ENCODE measurements at places on chromosomes 3 and 15.
A peak's percentile ranks its signal among the peaks of the same experiment; 100 is the strongest.

GRCh38 chr15:100902436-100903167 lies 16.6 kb upstream of the LRRK1 start:
- no peaks in the 10 kb centered on the region for H3K27me3 ChIP-seq
- no peak overlapping the region for H3K27ac ChIP-seq
- H3K4me3 ChIP-seq: no peak overlapping the region
- no peaks in the 10 kb centered on the region for H3K36me3 ChIP-seq
- H3K4me1 ChIP-seq: peaks cover 7% of the 10 kb centered on the region

DNA sequence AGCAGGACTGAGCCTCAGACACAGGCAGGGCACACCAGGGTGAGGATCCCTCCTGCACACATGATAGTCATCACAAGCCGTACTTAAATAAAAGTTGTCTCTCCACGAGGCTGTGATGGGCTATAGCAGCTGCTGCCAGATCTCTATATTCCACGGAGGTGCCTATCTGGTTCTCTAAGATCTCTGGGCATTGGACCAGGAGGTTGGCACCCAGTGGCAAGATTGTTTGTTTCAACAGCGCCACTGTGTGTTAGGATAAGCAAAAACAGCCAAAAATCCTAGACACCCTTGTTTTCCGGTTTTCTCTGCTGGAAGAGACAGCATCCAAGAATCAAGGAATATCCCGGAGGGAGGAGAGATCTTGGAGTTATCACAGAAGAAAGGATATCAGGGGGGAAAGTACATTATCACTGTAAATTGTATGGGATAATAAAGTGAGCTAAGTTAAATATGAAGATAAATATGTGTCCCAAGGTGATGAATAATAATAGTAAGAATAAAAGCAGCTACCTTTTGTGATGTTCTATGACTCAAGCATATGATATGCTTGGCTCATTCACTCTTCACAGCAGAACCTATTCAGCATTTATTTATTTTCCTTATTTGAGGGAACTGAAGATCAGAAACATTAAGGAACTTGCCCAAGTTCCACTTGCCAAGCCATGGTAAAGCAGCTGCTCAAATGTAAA lies 90.6 kb upstream of the AKAP13 start:
- no peak overlapping the region for H3K27ac ChIP-seq
- no peaks in the 10 kb centered on the region for H3K4me1 ChIP-seq
- no peaks in the 10 kb centered on the region for H3K36me3 ChIP-seq
- no peak overlapping the region for H3K4me3 ChIP-seq
- no peaks in the 10 kb centered on the region for H3K27me3 ChIP-seq

- H3K36me3 ChIP-seq: no peaks in the 10 kb centered on the region
- no peaks in the 10 kb centered on the region for H3K27me3 ChIP-seq
- peaks cover 8% of the 10 kb centered on the region for H3K4me1 ChIP-seq
- DNase-seq: no peak
Measured at GRCh38 chr3:195153653-195154052, 117.3 kb downstream of the XXYLT1 start.

GRCh38 chr3:177521305-177521704 lies 324.0 kb upstream of the TBL1XR1 start:
- peak; percentile 81 for DNase-seq
- H3K27ac ChIP-seq: peak overlapping the region; percentile 38
- no peaks in the 10 kb centered on the region for H3K36me3 ChIP-seq
- H3K4me3 ChIP-seq: no peak overlapping the region
- no peaks in the 10 kb centered on the region for H3K27me3 ChIP-seq

- peaks cover 10% of the 10 kb centered on the region for H3K27me3 ChIP-seq
- H3K4me1 ChIP-seq: peaks cover 12% of the 10 kb centered on the region
- DNase-seq: no peak
- H3K27ac ChIP-seq: no peak overlapping the region
- no peak overlapping the region for H3K4me3 ChIP-seq
Measured at GRCh38 chr15:79094611-79095021, 4.0 kb upstream of the RASGRF1 start.

DNA sequence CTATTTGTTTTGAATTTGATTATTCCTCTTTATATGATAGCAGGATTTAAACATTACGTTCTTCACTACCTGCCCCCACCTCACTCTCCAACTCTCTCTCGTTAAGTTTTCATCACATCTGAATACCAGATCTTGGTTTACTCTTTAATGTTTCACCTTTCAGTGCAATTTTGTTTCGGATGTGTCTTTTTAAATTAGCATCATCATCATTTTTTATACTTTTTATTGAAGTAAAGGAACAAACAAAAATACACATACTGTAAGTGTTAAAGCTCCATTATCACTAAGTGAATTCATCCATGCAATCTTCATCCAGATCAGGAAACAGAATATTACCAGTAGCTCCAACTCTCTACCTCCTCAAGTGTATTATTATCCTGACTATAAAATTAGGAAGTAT lies 310.6 kb downstream of the C3orf38 start:
- no peaks in the 10 kb centered on the region for H3K36me3 ChIP-seq
- H3K4me1 ChIP-seq: no peaks in the 10 kb centered on the region
- no peak overlapping the region for H3K27ac ChIP-seq
- no peak overlapping the region for H3K4me3 ChIP-seq
- DNase-seq: no peak

GRCh38 chr15:91196768-91197167 lies 96.7 kb downstream of the SV2B start:
- no peak overlapping the region for H3K27ac ChIP-seq
- no peaks in the 10 kb centered on the region for H3K27me3 ChIP-seq
- no peak for DNase-seq
- H3K36me3 ChIP-seq: no peaks in the 10 kb centered on the region
- H3K4me1 ChIP-seq: no peaks in the 10 kb centered on the region

DNA sequence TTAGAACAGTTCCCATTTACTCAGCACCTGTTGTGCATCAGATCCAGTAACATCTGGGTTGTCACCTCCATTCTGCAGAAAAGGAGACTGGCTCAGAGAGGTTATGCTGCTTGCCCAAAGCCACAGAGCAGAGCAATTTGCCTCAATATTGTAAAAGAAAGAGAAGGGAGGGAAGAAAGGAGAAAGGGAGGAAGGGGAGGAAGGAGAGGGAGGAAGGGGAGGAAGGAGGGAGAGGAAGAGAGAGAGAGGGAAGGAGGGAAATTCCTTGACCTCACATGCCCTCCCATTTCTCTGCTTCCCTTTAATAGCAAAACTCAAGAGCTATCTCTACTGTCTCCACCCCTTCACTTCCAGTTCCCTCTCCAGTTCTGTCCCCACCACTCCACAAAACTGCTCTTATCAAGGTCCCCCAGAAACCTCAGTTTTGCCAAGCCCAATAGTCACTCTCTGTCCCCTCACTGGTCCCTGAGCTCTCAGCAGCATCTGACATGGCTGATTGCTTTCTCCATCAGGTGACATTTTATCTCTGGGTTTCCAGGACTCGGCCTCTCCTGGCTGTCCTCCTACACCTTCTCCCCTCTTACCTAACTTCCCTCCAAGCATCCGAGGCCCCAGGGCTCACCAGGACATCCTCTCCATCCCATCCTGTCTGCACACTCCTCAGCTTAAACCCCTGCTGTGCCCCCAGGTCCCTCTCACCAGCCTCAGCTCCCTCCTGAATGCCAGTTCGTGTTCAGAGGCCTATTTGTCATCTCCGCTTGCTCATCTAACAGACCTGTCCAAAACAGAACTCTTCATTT lies 104.7 kb upstream of the LINGO1 start:
- H3K36me3 ChIP-seq: no peaks in the 10 kb centered on the region
- no peaks in the 10 kb centered on the region for H3K27me3 ChIP-seq
- H3K4me3 ChIP-seq: no peak overlapping the region
- no peaks in the 10 kb centered on the region for H3K4me1 ChIP-seq

DNA sequence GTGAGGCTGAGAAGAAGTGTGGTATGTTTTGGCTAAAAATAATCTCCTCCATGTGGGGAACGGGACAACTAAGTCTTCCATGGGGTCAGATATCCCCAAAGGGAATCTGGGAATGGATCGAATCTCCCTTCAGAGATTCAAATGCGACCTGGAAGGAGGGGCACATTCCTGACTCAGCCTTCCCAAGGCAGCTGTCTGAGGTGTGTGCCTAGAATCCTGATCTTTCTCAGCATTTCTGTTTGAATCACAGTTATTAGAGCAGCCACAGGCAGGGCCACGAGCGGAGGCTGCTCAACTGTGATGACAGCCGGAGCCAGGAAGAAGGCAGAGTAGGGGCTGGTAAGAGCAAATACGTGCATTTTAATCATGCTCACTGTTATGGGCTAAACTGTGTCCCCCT lies 135.1 kb downstream of the ADAMTS17 start:
- no peaks in the 10 kb centered on the region for H3K27me3 ChIP-seq
- H3K27ac ChIP-seq: no peak overlapping the region
- peak; percentile 14 for DNase-seq
- H3K36me3 ChIP-seq: no peaks in the 10 kb centered on the region
- H3K4me1 ChIP-seq: peaks cover 10% of the 10 kb centered on the region

DNA sequence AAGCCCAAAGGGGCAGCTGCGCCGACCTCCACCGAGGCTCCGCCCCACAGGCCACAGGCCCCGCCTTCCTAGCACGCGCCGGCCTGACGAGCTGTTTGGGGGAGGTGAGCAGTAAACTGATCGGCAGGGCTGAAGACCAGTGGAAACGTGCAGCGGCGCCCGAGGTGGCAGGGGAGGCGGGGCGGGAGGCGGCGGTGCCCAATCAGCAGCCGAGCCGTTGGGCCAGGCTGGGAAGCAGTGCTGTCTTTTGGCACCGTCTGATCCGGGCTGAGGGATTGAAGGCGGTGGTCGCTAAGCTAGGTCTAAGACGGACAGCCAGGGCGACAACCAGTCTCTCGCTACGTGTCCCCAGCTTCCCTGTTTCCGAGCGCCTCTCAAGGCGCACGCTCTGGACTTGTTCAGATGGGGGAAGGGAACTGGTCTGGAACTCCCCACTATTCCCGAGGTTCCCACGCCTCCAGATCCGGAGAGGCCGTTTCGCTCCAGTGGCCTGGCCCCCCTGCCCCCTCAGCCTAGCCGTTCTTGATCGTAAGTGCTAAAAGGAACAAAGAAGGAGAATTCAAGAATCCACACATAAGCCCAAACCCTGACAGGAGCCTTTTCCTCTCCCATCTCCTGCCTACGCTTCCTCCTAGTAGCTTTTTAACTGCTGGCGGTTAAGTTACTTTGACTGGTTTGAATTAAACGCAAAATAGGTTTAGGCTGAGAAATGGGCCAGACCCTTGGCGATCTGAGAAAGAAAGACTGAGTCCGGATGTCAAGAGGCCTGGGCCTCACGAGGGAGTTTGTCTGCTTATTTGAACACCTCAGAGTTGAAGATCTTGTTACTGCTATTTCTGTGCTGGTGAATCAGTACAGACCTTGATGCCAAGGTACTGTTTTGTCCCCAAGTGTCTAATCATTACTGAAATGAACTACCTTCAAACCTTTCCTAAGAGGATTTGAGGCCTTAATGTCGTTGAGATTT lies at the start of gene FMN1:
TSS of gene FMN1 (minus strand) at position 11 of the 967 bp plus-strand sequence. CDS start 39,800 bp downstream, outside the sequence.
- peaks cover 13% of the 10 kb centered on the region for H3K4me1 ChIP-seq
- no peaks in the 10 kb centered on the region for H3K27me3 ChIP-seq
- no peaks in the 10 kb centered on the region for H3K36me3 ChIP-seq
- peak; percentile 96 for DNase-seq
- no peak within 1 kb of the TSS for H3K27ac ChIP-seq

DNA sequence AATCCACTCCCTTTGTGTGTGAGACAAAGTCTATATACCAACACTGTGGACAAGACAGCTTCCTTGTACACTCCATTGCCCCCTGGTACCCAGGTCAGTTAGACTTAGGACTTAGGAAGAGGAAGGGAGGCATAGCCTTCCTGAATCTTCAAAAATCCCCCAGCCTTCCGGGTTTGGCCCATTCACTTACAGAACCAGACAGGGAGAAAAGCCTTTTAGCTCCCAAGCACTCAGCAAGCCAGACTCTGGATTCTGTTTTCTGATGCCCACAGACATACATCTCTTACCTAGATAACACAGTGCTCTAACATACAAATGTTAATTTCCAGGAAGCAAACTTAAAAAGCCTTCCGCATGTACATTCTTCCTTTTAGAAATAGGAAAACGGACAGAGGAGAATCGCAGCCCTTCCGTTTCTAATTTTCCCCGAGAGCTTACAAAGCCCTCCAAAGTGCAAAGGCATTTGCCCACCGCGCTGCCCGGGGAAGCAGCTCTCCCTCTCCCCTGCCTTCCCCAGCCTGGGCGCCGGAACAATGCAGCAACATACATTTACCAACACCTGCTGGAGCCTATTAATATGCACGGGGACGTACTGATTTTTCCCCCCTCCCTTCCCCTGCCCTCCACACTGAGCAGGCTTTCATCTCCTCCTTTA lies 442.0 kb downstream of the MAGI1 start:
- peaks cover 5% of the 10 kb centered on the region for H3K27me3 ChIP-seq
- H3K27ac ChIP-seq: no peak overlapping the region
- no peak overlapping the region for H3K4me3 ChIP-seq
- H3K36me3 ChIP-seq: no peaks in the 10 kb centered on the region
- no peak for DNase-seq

DNA sequence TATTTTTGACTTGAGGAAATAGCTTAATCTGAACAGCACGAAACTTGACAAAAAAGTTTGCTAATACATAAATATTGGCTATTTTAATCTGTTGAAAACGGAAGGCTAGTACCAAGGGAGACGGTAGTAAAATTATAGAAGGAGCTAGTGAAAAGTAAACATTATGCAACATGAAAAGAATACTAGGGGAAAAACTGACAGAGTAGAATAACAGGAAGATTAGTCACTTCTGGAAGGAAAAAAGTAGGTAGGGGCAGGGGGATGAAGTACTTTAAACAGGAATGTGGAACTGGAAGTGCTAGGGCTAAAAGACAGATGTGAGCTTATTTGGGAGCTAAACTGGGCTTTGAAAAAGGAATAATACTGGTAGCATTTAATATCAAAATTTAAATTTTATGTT lies 60.1 kb downstream of the MBNL1 start:
- H3K36me3 ChIP-seq: peaks cover 2% of the 10 kb centered on the region
- no peaks in the 10 kb centered on the region for H3K27me3 ChIP-seq
- peaks cover 2% of the 10 kb centered on the region for H3K4me1 ChIP-seq
- no peak overlapping the region for H3K4me3 ChIP-seq

GRCh38 chr15:41933771-41934170 lies 38.6 kb downstream of the EHD4 start:
- no peak overlapping the region for H3K4me3 ChIP-seq
- no peak overlapping the region for H3K27ac ChIP-seq
- peaks cover 2% of the 10 kb centered on the region for H3K36me3 ChIP-seq
- DNase-seq: no peak
- peaks cover 5% of the 10 kb centered on the region for H3K4me1 ChIP-seq
- no peaks in the 10 kb centered on the region for H3K27me3 ChIP-seq

GRCh38 chr15:41828807-41829141 lies 882 bp downstream of the JMJD7 start:
- H3K27ac ChIP-seq: no peak overlapping the region
- no peak overlapping the region for H3K4me3 ChIP-seq
- peaks cover 28% of the 10 kb centered on the region for H3K36me3 ChIP-seq
- no peak for DNase-seq

Measured in trophoblast cell (in vitro differentiated cells and primary cell).